ENCODE measurements at places on chromosomes 5 and 9.

- no peak for DNase-seq
Observed at GRCh38 chr9:120942186-120943001, 15.8 kb upstream of the TRAF1 start.

DNA sequence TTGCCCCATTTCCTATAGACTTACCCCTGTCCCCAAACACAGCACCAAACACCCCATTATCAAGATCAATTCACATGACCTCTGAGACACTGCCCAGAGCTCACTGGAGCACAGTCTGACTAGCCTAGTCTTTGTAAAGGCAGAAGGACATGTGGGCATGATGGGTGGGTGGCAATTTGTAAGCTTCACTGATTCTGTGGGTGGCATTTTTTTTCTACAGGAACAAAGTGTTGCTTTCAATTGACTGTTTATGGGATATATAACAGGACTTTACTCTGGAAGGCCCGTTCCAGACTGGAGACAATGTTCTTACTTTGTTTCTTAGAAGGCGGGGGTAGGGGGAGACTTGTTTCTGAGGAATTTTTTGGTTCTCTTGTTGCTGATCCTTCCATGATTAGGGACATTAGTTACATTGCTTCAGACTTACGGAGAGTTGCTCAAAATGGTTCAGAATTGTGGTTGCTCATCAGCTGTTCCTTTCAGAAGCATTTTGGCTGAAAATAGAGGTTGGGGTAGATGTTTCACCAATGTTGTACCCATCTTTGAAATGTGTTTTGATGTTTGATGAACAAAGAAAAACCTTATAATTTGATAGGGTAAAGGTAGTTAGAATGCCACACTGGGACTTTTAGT lies 20.2 kb downstream of the NNT start:
- DNase-seq = no peak

- DNase-seq = no peak
Observed at GRCh38 chr9:77562019-77562748, 85.9 kb downstream of the GNA14 start.

- DNase-seq = no peak
Observed at GRCh38 chr9:6147846-6148245, 67.8 kb upstream of the IL33 start.

DNA sequence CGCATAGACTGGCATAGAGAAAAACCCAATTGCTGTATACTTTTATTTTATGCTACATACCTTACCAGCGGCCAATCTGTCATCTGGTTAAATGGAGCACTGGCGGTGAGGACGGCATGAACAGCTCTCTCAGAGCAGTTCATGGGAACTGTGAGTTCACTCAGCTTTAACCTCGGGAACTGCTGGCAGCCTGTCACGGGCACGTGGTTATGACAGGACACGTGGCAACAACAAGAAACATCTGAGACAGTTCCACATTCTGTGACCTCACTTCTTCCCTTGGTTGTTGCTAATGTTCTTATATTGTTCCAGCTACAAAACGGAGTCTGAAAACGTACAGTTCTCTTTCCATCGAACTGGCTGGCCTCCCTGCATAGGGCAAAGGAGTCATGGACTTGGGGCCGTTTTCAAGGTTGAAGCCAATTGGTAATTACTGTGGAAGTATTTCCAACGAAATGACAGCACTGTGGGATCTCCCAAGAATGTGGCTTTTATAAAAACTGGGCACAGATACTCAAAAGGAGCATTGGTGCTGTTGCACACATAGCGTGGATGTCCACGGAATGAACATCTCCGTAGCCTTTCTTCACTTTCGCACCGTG lies 246.3 kb upstream of the DAP start:
- no peak for DNase-seq

DNA sequence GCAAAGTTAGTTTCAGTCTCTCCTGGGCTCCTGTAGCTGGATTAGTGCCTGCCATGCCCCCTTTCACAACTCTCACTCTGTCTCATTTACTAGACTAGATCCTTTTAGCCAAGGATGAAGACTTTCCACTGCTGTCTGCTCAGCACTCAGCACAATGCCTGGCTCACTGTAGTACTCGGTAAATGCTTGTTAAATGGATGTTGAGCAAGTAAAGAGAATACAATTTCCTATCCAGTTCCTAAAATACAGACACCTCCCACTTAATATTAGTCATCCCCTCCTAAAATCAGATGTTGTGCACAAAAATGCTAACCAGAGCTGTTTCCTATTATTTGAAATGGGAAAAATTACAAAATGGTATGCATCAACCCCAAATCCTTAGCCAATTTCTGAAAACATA lies 195.8 kb downstream of the SREK1 start:
- DNase-seq = no peak

GRCh38 chr5:117182104-117182503 lies 607.5 kb upstream of the SEMA6A start:
- no peak for DNase-seq

GRCh38 chr5:52837068-52837467 lies 49.4 kb downstream of the ITGA1 start:
- DNase-seq = no peak

- DNase-seq = no peak
Observed at GRCh38 chr5:41193456-41194205, 19.7 kb downstream of the C6 start.

GRCh38 chr5:40524677-40525076 lies 155.0 kb upstream of the PTGER4 start:
- DNase-seq = no peak

- DNase-seq = no peak
Observed at GRCh38 chr9:127898433-127899127, 823 bp downstream of the ST6GALNAC6 start.

GRCh38 chr9:16138561-16139491 lies 586.0 kb downstream of the CCDC171 start:
- DNase-seq = no peak

GRCh38 chr9:129009584-129010141 lies 18.5 kb downstream of the SH3GLB2 start:
- no peak for DNase-seq

DNA sequence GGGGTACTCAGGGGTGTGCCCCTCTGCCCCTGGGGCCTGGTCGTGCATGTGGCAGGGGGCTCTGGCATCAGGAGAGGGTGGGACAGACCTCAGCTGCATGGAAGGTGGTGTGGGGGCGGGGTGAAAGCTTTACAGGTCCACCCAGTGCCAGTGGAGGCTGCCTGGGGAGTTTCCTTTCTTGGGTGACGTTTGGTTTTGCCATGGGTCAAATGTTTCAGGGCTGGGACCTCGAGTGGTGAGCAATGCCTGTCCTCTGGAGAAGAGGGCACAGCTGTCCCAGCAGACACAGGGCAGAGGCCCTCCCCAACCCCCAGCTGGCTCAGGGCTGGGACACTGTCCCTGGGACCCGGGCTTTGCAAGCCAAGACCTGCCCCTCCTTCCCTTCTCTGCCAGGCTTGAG lies 3.6 kb downstream of the RXRA start:
- DNase-seq = no peak

- DNase-seq = no peak
Observed at GRCh38 chr9:114777821-114778609, 27.8 kb downstream of the TNFSF15 start.

GRCh38 chr9:136409557-136410455 lies 608 bp downstream of the ENTR1 start:
- peak; percentile 47 for DNase-seq

GRCh38 chr9:134223591-134224122 lies 59.3 kb upstream of the RNU6ATAC start:
- DNase-seq = no peak

GRCh38 chr5:71907001-71907588 lies 188.0 kb downstream of the CARTPT start:
- no peak for DNase-seq

- DNase-seq = no peak
Observed at GRCh38 chr5:15285901-15286583, 213.9 kb upstream of the FBXL7 start.

DNA sequence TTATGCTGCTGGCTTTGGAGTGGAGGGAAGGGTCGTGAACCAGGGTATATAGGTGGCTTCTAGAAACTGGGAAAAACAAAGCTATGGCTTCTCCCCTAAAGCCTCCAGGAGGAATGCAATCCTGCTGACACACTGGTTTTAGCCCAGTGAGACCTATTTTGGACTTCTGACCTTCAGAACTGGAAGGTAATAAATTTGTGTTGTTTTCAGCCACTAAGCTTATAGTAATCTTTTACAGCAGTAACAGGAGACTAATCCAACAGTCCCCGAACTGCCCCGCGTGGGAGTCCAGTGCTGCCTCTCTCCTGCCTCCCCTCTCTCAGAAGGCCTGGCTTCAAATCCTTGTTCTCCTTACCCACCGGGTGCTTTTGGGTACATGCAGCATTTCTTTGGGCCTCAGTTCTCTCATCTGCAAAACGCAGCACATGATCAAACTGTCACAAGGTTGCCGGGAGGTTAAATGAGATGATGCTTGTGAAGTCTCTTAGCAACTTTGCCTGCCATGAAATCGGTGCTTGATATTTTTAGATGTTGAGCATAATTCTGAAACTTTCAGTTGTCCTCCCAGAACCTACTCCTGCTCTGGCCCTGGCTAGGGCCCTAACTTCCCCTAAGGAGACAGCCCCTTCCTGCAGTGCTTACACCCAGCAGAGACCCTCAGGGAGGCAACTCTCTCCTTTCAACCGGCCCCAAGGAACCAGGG lies 127.3 kb upstream of the BOD1 start:
- DNase-seq = no peak

- no peak for DNase-seq
Observed at GRCh38 chr5:106877881-106878280, 792.9 kb downstream of the EFNA5 start.

- no peak for DNase-seq
Observed at GRCh38 chr5:100828071-100828897, 74.8 kb downstream of the ST8SIA4 start.

DNA sequence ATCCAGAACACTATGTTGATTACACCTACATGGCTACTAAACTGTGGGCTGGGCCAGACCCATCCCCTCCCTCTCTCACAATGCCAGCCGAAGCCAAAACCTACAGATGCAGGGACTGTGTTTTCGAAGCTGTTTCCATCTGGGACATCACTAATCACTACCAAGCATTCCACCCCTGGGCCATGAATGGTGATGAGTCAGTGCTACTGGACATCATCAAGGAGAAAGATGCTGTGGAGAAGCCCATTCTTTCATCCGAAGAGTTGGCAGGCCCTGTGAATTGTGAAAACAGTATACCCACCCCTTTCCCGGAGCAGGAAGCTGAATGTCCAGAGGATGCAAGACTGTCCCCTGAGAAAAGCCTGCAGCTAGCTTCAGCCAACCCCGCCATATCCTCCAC lies 65.0 kb downstream of the ZNF462 start:
- DNase-seq = no peak

DNA sequence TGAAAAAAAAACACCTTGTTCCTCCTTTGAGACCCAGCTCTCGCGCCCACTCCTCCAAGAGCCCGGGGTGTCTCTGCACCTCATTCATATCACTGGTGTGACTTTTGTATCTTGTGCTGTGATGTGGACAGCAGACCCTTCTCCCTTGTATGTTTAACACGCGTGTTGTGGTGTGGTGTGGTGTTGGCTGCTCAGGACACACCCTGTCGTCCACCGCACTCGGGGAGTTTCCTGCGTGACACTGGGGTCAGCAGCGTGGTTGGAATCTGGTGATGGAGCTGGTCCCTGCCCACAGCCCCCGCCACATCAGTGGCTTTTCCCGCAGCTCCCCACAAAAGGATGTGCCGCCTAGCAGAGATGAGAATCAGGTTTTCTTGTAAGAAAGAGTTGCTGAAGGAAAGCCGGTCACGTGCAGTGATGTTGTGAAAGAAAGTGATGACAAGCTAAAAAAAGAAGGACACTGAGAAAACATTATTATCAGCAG lies 61.5 kb downstream of the TENT4A start:
- no peak for DNase-seq

DNA sequence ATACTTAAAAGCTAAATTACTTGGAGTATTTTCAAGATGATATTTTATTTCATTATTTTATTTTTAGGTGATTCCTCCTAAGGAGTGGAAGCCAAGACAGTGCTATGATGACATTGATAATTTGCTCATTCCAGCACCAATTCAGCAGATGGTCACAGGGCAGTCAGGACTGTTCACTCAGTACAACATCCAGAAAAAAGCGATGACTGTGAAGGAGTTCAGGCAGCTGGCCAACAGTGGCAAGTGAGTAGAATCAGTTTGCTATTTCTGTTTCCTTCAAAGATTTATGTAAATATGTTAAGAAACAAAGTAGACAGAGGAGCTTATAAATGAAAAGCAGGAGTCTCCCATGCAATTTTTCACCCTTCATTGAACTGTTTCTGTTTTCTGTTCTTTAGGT lies 47.8 kb downstream of the KDM4C start:
- no peak for DNase-seq

DNA sequence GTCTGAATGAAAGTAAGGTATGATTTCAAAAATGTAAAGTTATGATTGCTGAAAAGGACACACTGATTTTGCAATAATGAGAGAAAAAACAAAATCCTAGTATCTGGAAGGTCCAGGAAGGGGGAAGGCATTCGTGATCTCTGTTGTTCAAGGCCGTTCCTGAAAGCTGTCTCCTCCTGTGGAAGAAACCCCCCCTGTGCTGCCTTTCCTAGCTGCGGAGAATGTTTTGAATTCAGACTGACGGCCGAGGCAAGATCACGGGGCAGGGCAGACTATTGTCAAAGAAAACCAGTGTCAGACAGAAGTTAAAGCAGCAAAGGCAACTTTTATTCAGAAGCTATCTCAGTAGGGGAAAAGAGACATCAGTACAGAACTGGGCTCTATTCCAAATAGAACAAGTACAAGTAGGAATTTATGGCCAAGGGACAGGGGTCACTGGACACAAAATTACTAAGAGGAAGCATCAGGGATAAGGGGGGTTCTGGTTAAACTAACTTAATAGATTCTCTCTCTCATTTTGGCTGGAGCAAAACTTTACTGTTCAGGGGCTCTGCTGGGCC lies 61.9 kb upstream of the IGFBPL1 start:
- no peak for DNase-seq

DNA sequence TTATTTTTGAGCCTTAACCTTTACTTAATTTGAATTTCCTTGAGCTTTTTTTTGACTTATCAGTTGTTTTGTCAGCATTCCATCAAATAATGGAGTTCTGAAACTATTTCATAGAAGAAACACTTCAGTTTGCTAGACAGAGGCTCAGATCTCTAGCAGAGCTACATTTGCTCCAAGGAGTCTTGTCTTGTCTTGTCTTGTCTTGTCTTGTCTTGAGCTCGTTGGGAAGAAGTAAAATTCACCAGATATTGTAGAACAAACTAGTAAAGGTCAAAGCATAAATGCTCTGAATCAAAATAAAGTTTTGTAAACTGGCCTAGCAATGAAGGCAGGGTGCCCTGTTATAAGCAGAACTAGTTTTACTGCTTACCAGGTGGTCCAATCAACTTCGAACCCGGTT lies 33.5 kb downstream of the RAB24 start:
- no peak for DNase-seq

- DNase-seq = peak; percentile 44
Observed at GRCh38 chr9:84751921-84752320, 82.4 kb downstream of the NTRK2 start.

- DNase-seq = no peak
Observed at GRCh38 chr9:82949203-82949602, 113.7 kb downstream of the RASEF start.

DNA sequence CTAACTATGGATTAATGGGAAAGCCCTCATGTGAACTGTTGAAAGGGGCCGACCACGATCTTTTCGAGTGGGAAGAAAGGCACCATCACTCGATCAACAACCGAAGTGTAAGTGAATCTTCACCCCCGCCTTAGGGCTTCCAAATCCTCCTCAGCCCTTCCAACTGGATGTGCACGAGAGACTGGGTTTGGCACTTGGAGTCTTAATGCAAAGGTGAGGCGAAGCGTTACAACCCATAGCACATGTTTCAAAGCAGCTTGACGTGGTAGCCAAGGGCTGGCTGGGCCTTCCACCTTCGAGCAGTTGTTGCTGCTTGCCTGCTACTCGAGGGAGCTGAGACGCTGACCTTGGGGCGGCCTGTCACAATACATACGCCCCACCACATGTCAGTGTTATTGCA lies 5.7 kb upstream of the LCN9 start:
- no peak for DNase-seq

Measured in activated CD4-positive, alpha-beta memory T cell treated with anti-CD3 and anti-CD28 coated beads, Interleukin-2, amount 10 ng/mL, durations not matched to agents 7 days and 5 days (primary cell).